ENCODE measurements at places on chromosomes 4 and X.

- DNase-seq: no peak
These were observed 79.8 kb upstream of the RPL34 start for GRCh38 chr4:108540536-108540935.

DNA sequence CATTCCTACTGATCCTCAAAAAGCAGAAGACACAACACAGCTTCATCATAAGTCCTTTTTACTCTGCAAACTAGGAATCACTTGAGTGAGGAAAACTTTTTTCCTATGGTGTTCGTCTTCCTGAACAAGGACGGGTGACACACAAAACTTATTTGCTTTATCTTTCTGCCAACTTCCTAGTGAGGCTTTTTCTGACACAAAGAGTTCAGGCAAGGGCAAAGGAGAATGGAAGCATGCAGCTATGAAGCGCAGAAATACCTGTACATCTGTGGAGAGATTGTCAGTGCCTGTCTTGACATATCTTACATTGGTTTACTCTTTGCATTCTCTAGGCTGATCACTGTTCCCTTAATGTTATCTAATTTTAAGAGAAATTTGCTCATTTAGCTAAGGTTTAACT, 548.0 kb upstream of the IGFBP7 start:
- DNase-seq: no peak

- DNase-seq: no peak
These were observed 416.6 kb downstream of the IQCM start for GRCh38 chr4:149398993-149399392.

- no peak for DNase-seq
These were observed 303.5 kb upstream of the GATB start for GRCh38 chr4:152064282-152064681.

- no peak for DNase-seq
These were observed 13.6 kb downstream of the DHX15 start for GRCh38 chr4:24570574-24571236.

- no peak for DNase-seq
These were observed 583.0 kb downstream of the BCOR start for GRCh38 chrX:39514801-39515200.

DNA sequence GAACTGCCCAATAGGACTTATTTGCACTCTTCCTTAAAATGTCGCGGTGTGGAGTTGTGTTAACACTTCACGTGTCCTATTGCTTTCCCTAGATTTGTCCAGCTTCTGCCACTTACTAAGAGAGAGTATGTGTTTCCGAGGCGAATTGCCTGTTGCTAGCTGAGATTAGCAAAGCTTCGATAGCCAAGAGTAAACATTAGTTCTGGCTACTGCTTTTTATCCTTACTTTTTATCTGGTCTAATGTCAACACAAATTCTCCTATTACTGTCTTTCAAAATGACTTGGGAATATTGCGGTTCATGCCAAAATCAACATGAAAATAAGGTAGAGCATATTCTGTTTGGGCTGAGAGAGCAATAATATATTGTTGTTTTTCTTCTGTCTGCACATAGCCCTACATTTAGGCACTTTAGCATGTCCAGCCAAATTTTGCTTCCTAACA, 90.4 kb upstream of the VEGFC start:
- no peak for DNase-seq

DNA sequence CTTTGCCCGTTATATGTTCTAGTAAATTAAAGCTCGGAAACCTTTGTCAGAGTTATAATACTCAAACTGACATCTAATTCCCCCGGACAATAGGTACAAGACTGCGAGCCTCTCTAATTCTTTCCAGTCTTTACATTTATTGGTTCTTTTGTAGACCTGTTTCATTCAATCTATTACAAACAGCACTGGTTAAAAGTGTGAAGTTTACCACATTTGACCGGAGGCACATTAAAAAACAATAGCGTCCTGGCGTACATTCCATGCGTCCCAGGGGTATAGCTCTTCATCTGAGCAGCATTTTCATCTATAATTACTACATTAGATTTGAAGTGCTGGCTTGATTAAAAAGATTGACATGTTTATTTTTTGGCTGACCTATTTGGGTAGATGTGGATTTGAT, 49.9 kb upstream of the TENM3 start:
- no peak for DNase-seq

DNA sequence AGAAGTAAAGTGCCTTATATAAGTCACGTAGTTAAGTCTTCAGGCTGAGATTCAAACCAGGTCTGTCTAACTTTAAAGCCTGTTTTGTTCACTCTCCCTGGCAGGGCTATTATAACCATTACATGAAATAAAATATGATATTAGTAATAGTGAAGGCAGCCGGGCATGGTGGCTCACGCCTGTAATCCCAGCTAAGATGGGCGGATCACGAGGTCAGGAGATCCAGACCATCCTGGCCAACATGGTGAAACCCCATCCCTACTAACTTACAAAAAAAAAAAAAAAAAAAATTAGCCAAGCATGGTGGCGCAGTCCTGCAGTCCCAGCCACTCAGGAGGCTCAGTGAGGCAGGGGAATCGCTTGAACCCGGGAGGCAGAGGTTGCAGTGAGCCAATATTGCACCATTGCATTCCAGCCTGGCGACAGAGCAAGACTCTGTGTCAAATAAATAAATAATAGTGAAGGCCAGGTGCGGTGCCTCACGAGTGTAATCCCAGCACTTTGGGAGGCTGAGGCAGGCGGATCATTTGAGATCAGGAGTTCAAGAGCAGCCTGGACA, 22.1 kb upstream of the SOWAHD start:
- no peak for DNase-seq

DNA sequence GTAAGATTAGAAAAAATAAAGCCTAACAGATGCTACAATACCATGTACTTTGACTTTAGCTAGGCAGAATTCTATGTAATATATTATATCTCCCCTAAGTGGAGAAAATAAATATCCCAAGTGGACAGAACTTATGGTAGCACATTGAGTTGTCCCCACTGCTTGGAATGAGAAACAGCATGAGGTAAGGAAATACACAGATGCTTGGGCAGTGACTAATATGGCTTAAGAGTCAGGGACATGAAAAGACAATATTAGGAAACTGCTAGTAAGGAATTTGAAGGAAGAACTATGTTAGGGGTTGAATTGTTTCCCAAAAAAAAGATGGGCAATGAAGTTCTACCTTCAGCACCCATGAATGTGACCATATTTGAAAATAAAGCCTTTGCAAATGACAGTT, 2265.1 kb downstream of the PCDH7 start:
- no peak for DNase-seq

- no peak for DNase-seq
These were observed 269.2 kb downstream of the TRIML1 start for GRCh38 chr4:188408244-188409030.

GRCh38 chrX:39470588-39471407, 627.0 kb downstream of the BCOR start:
- DNase-seq: no peak

DNA sequence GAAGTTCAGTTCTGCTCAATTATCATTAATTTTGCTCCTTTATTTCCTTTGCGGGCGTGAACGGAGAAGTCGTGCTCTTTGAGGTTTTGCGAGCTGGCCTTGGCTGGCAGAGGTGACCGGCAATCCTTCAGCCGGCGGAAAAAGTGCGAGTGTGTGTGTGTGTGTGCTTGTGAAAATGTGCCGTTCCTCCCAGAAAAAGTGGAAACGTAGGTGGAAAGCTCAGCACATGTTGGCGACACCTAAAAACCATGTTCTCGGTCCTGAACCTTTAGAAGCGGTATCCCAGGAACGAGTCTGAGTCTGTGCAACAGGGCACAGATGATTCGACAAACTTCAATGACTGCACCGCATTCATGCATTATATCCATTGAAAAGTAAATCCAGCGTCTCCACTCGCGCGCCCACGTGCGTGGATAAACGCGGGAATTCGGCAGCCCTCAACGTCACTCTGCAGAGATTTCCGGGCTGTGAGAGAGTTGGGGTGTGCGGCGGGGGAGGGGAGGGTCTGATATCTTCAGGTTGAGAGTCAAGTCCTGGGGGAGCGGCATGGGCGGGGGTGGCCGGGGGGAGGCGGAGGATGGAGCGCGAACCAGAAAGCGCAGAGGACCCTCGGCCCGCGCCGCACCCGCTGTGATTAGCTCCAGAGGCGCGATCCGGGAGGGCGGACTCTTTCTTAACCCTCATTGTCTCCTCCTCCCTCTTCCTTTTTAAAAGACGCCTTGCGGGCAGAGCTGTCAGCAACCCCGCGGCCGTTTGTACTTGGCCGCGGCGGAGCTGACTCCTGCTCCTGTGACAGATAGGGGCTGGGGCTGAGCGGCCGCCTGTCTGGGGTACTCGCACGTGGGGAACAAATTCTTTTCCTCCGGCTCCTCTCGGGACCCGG, at the start of gene SHISA3:
Gene SHISA3 (plus strand): TSS at position 737 of the 883 bp plus-strand sequence. CDS start 569 bp downstream, outside the sequence.
- peak; percentile 69 for DNase-seq

DNA sequence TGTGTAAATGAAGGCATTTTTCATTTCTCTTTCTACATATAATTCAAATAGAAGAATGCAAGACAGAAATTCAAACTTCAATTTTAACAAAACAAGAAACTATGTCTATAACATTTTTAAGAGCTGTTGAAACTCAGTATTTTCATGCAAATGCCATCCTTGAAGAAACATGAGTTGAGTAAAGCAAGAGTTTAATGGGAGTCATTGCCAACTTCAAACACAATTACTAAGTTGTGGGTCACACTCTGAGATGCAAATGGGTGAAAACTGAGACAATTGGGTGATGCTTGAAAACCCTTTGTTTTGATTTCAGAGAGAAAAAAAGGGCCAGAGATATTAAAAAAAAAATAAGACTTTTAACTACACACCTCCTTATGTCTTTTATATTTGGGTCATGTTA, 865.9 kb downstream of the FAT4 start:
- DNase-seq: no peak

DNA sequence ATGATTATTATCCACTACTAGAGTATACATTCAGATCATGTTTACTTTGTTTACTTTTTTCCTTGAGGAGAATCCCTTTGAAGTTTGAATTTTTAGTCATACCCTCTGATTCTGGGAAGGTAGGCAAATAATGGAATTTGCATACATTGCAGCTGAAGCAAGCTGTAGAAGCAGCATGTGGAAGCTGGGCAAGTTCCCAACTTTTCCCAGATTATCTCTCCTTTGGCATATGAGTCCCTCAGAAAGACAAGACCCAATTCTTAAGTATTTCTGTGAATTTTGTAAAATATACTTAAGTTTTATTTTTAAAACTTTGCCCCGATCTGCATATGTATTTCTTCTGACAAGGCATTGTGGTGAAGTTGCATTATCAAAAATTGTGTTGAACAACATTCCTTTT, 94.9 kb downstream of the CNKSR2 start:
- DNase-seq: no peak

DNA sequence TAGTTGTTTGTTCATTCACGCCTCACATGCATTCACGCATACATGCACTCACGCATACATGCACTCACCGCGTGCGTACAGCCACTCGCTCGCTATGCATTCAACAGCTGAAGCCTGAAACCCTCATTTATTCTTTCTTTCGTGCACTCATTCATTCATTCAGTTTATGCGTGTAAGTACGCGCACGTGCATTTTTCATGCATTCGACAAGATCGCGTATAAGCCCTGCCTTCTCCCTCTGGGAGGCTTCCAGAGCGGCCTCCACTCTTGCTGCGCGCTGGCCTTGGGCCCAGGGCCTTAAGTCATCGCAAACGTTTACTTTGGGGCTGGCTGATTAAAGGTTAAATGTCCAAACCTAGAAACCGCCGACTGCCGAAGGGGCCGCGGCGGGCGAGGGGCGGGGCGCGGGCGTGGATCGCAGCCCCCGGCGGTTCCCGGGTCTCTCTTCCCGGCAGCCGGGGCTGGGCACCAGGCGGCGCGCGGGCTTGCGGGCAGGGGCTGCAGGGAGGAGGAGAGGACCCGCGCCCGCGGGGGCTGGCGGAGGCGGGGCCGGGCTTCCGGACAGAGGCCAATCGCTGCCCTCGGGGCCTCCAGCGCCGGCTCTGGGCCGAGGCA, at the start of gene GYG2:
Gene GYG2 (plus strand): TSS at position 587 of the 615 bp plus-strand sequence. CDS start 1,259 bp downstream, outside the sequence.
- peak; percentile 92 for DNase-seq

DNA sequence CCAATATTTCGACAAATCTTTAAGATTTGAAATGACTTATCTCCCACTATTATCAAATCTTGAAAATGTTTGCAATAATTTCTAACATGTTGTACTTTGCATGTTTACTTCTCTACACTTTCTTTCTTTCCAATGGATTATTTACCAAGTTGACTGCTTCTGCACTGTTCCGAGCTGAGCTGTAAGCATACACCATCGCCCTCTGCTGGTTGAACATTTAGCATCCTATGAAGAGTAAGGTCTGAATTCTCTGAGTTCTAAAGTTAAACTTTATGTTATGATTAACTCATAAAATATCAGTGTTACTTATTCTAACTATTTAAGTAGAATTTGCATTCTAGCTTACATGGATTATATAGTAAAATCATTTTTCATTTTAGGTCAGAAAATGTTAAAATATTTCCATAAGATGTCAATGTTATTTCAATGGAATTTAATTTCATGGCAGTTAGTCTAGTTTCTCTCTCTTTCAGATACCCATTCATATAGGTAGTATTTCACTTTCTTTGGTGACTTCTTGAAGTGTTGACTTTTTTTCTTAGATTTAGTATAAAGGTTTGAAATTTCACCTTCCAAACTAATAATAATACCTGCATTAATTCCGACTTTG, 137.4 kb downstream of the DKK2 start:
- peak; percentile 82 for DNase-seq

- peak; percentile 79 for DNase-seq
These were observed 40.6 kb downstream of the FAM149A start for GRCh38 chr4:186144946-186145569.
